HCEC 1CT (cell line): ENCODE measurements at places on chromosomes 12 and 14.
A peak's percentile ranks its signal among the peaks of the same experiment; 100 is the strongest.

GRCh38 chr12:24864796-24865125 lies 84.1 kb downstream of the BCAT1 start:
- DNase-seq: peak; percentile 29

- no peak for DNase-seq
These were observed 3.0 kb downstream of the EVL start for GRCh38 chr14:100067971-100068959.

DNA sequence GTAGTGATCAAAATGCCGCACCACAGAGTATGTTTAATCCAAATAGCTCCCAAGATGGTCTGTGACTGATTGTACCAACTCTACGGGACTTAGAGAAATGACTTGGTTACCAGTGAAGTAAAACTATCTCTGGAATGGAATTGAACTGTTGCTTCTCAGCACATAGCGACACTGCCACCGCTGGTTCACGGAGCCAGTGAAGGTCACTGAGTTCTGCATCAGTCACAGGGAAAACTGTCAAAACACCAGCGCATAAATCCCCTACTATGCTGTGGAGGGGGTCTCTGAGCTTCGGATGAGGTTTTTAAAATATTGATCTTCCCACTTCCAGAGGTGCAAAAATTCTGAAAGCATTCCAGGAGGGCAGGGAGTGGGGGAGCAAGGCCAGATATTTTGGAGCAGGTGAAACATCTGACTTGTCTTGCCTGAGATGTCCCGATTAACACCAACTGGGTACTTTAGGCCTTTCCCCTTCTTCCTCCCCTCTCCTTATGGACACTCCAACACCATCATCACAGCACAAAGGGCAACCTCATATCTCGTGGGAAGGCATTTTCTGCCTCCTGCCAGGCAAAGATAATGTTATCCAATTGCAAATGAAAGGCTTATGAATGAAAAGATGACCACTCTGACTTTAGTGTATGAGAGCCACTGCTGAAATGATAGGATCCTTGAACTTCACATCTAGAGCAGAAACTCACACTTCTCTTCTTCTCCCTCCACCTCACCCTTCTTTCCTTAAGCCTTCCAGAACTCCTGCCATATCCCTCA lies 2.0 kb upstream of the PLXNC1 start:
- no peak for DNase-seq

DNA sequence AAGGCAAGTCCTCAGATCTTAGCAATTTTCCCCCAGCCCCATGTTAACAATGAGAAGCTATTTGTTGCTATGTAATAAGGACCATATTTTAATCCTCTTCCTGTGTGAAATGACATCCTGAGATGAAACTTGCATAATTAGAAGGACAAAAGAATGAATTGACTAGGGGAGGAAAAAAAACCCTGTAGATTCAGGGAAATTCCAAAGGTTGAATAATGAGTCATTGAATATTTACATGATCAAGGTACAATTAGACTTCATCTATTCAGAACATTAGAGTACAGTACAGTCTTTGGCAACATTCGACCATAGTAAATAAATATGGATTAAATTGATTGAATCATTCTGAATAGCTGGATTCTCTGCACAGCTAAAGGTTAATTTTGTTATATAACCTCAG lies 9.4 kb downstream of the MYBPC1 start:
- no peak for DNase-seq

DNA sequence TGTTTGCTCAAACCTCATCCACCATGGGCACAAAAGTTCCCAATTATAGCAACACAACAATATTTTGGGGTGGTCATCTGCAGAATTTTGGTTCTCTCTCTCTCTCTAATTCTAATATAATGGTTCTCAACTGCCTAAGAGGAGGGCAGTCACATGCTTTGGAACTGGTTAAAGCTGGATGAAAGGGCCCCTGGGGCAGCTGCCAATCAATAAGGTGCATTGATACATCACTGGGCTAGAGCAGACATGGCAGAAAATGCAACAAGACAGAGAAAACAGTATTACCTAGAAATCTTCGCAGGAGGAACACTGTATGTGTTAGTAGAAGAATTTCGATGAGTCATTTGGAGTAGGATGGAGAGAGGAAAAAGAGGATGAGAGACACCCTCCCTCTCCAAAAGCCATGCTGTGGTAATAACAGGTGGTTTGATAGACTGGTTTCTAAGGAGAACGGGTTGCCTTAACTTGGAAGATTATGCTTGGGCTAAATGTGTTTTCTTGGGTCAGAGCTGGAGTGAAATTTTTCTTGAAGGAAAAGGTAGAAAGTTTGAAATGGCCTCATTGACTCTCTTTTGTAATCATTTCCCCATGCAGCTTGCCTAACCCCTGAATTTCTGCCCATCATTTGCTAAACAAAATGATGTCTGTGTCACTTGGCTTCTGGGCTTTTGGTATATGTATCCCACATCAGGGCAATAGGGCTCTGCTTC lies 67.1 kb upstream of the HIF1A start:
- DNase-seq: no peak

GRCh38 chr14:95505030-95505589 lies 11.3 kb downstream of the SYNE3 start:
- no peak for DNase-seq

- DNase-seq: no peak
These were observed 64.7 kb downstream of the ZNF641 start for GRCh38 chr12:48285751-48286650.

- no peak for DNase-seq
These were observed 20.6 kb downstream of the PIK3C2G start for GRCh38 chr12:18281941-18282340.

GRCh38 chr14:85788470-85789233 lies 258.7 kb downstream of the FLRT2 start:
- DNase-seq: no peak

DNA sequence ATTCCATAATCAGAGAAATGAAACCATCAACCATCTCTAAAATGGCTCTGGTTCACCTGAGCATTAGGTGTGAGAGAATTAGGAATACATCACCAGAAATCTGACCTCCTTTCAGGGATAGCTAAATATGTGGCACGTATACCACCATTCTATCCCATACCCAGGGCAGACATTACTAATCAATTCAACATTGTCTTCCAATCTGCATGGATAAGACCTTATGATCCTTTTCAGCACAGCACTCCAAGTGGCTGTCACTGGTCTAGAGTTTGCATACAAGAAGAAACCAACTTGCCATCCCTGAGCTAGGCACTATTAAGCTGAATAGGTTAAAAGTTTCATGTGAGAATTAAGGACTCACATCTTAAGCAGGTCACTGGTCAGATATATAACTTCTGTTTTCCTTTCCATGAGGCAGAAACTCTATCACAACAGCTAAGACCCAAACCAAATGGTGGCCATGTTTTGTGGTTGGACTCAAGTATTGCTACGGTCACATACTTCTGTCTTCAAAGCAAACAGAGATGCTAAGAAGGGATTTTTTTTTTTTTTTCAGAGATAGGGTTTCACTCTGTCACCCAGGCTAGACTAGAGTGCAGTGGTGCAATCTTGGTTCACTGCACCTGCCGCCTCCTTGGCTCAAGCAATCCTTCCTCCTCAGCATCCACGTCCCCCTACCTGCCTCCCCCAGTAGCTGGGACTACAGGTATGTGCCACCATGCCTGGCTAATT lies 249.0 kb downstream of the DPF3 start:
- peak; percentile 15 for DNase-seq

DNA sequence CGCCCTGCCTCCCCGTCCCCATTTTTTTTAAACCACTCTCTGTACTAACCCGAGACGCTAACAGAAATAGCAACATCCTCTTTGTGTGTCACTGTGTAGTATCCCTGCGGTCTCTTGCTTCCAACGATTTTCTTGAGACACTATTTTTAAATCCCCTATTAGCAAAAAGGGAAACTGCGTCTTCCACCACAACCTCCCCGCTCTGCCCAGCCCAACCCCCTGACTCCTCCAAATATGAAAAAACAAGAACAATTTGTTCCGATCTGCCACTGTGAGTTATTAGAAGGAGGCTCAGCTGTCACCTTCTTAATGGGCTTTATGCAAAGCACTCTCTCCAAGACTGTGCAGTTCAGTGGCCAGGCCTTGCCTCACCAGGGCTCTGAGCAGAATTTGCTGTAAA lies 76.3 kb downstream of the MAP1LC3B2 start:
- no peak for DNase-seq
